ENCODE measurements at places on chromosomes 6 and 20.

DNA sequence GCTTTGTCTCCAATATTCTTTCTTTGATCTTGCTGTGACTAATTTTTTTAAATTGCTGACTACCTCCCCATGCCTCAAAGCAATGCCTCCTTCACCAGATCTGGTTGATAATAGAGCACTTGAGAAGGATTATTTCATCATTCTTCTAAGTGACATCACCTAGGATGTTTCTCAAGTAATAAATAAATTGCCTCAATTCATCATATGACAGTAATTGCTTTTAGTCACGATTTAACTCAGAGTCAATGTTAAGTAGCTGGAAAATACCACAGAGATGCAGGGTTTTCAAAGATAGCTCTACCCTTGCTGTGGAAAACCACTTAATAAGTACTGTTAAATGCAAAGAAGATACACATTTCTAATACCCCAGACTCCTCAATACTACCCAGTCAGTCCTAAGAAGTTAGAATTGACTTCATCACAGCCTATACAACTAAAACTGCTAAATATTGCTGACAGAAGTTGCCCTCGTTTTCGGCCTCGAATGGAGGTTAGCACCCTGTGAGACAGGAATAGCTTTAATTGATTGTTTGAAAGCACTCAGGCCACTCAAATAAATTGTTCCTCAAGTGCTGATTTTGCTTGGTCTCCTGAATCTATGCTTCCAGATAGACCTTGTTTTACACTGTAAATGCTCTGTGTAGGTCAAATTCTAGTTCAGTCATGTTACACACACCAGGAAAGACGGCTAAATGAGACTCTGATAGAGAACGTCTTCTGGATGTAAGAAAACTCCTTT lies 640.6 kb upstream of the CHD6 start:
- DNase-seq: no peak

DNA sequence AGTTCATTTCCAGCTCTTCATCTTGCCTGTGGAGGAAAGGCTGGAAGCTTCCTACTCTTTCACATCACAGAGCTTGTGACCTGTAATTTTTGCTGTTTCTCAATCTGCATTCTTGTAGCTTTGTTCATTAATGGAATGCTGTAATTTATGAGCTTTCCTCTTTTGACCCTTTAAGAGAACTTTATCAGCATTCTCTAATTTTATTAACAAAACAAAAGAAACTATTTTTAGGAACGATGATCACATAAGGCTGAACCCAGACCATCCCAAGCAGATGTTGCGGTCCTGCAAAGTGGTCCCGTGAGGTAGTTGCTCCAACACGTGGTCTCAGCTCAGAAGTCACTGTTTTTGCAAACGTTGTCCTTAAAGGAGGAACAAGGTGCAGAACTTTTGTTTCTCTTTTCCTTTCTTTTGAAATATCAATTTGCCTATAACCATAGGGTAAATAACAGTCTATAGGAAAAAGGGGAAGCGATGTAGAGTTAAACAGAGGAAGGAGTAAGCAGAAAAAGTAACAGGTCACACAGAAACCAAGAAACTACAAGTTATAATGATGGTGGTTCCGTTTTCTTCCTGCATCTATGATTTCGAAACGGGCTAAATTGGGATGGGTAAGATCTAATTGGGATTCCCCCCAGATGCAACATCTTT lies 121.3 kb upstream of the PHACTR1 start:
- peak; percentile 17 for DNase-seq

DNA sequence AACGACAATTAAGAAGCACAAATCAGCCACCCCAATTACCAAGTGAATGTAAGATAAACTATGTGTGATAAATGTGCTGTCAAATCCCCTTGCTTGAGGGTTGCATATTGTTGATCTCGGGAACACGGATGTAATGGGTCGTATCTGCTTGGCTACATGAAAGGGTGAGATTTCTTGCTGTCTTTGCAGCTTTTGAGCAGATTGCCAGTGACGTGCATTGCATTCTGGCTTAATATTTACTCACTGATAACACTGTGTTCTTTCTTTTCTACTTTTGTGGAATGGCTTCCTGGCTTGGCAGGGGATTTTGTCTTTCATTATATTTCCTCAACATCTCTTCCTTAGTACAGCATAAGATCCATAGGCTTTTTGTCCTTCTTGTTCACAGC lies 10.5 kb upstream of the FAM210B start:
- DNase-seq: no peak

- no peak for DNase-seq
Observed at GRCh38 chr6:100462706-100463629, 1.8 kb downstream of the SIM1 start.

GRCh38 chr20:10992731-10993130 lies 318.9 kb upstream of the JAG1 start:
- DNase-seq: no peak

DNA sequence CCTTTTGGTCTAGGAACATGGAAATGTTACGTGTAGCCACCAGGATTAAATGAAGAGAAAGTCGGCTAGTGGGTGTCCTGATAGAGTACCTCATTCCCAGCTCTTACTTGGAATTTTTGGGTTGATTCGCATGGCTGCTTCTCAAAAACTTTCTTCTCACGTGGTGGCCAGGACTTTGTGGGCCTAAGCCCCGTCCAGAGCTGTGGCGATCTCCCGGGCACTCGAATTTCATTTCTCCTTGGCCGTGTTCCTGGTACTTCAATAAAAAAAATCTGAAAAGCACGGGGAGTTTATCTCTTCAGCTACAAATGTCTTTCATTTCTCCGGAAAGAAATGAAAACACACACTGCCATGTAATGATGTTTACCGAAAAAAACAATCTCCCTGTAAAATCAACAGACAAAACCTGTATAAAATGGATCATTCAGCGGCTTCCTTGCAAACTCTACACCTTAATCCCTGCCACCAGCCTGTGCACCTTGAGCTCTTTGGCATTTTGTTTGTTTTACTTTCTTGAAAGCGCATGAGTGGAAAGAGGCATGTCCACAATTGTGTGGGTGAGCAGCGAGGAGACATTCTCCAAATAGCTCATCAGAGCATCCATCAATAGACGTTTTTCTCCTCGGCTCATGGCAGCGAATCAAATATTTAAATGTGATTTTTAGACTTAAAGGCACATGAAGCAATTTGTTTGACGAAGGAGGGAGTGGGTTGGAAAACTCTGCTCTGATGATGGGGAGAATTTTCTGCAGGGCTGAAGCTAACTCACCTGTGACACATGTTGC lies 173.1 kb downstream of the TFAP2C start:
- peak; percentile 47 for DNase-seq

DNA sequence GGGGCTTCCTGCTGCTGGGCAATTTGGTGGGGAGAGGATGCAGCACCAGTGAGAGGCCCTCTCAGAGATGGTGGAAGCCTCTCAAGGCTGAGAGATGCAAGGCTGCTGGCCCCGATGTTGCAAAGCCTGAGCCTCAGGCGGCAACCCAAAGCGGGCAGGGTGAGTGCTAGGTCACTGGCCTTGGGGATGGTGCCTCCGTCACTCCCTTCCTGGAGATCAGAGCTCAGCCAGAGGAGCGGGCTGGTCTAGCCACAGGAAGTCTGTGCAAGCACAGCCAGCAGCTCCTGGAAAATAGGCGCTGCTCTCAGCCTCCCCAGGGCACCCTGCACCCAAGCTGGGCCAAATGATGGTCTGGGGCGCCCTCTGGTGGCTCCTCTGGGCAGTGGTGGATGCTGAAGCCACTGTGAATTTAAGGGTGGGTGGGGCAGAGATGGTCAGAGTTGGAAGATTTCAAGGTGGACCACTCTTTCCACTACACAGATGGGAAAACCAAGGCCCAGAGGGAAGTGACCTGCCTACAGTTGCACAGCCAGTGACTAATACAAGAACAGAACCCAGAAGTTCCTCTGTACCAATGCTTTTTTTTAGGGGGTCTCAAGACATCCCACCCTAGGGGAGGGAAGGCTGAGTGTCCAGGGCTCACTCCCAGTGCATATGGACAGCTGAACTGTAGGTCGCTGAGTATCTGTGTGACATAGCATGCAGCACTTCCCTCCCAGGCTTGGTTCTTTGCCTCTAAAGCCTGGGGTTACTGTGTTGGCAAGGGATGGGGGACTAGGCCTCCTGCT lies 20.8 kb downstream of the C20orf203 start:
- peak; percentile 90 for DNase-seq

DNA sequence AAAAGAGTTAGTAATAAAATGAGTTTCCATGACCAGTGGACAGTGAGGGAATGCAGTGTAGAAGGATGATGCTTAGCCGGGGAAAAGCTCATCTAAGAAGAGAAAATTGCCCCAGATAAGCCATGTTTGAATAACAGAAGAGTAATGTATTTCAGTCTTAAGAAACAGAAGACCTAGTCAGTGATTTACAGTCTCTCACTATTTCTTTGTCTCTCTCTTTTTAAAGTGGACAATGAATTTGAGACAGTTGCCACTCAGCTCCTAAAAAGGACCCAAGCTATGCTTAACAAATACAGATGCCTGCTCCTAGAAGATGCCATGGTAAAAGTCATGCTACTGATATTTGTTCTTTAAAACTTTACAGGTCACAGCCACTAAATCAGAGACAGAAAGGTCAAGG lies 19.4 kb upstream of the RPL7L1 start:
- DNase-seq: no peak

GRCh38 chr6:37241775-37242428 lies 15.7 kb upstream of the TBC1D22B start:
- DNase-seq: no peak

GRCh38 chr6:170045563-170045960 lies 245.3 kb downstream of the DLL1 start:
- no peak for DNase-seq

GRCh38 chr20:14673164-14673563 lies 335.8 kb upstream of the FLRT3 start:
- DNase-seq: no peak

DNA sequence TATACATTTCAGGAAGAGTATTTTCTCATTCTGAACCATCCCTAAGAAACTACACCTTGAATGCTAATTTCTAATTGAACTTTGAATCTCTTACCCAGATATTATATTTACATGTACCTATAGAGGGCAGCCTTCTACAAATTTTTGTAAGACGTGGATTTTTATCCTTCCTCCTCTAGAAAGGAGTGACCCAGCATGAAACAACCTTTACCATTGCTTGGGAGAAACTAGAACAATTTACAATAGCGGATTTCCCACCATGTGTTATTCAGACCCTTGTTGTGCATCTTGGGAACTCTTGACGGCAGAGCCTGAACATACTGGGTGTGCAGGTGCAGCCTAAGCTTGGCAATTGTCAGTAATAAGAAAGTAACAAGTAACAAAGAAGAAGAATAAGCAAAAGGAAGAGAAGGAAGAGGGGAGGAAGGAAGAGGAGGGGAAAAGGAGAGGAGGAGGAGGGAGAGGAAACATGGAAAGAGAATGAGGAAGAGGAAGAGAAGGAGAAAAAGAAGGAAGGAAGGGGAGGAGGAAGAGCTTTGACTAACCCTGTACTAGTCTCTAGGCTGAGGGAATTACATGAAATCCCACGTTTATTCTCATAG lies 10.8 kb upstream of the TAAR1 start:
- peak; percentile 31 for DNase-seq

DNA sequence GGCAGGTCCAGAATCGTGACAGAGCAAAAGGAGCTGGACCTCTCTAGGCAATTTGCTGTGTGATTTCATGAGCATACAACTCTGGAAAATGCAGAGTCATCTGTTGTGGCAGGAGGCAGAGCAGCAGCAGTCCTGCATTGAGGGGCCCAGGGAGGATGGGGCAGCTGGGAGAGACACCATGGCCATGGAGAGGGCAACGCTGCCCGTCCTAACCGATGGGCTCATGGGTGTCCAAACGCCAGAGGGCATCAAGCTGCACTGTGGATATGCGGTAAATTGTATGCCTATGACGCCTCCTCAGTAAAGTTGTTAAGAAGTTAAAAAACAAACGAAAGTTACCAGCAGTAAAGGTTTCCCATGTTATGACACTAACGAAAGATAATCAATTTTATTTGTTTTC lies 42.2 kb upstream of the DACT2 start:
- no peak for DNase-seq

Measured in AG08396 (cell line).